Stimulated activated CD4-positive, alpha-beta T cell treated with anti-CD3 and anti-CD28 coated beads, TNF-alpha, amount 100 ng/mL, for 1 hour (primary cell): ENCODE measurements at places on chromosomes 2 and 18.

- DNase-seq, result no peak
Observed at GRCh38 chr18:53994016-53994415, 230.5 kb downstream of the MBD2 start.

DNA sequence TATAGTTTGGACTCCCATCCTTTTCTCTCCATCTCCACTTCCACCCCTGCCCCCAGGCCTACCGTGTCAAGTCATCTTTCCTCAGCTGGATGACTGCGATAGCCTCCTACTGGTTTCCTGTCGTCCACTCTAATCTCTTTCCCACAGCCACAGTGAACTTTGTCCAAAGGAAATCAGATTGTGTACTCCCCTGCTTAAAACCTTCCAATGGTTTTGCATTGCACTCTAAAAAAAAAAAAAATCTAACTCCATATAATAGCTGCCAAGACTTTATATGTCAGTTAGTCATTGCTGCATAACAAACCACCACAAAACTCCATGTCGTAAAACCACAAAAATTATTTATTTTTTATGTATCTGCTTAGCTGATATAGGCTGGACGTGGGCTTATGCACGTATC is 160.2 kb upstream of the CCDC68 start:
- no peak for DNase-seq

DNA sequence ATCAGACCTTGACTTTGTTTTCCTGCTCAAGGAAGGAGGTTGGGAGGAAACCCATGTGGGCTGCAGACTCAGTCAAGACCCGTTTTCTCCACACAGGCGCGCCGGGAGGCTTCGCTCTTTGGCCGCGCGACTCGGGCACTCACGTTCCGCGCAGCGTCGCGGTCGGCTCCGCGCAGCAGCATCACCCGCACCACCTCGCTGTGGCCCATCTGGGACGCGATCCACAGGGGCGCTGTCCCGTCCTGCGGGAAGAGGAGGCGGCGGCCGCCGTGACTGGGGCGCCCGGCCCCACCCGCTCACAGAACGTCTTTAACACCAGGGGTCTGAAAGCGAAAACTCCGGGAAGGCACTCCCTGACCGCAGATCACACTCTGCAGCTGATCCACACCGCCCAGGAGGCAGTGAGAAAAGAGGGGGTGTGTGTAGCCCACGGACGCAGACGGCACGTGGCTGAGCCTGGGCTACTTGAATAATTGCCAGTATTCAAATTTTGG is 33.1 kb upstream of the NPC1 start:
- no peak for DNase-seq

DNA sequence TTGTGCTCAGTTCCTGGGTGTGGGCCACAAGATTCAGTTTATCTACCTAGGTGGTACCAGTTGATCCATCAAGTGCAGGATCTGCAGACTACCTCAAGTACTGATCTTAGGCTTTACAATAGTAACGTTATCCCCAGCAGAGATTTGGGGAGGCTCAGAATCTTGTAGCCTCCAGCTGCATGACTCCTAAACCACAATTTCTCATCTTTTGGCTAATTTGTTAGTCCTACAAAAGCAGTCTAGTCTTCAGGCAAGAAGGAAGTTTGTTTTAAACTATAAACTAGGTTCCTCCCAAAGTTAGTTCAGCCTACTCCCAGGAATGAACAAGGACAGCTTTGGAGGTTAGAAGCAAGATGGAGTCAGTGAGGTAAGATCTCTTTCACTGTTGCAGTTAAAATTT is 213.5 kb upstream of the PIEZO2 start:
- DNase-seq, result no peak

DNA sequence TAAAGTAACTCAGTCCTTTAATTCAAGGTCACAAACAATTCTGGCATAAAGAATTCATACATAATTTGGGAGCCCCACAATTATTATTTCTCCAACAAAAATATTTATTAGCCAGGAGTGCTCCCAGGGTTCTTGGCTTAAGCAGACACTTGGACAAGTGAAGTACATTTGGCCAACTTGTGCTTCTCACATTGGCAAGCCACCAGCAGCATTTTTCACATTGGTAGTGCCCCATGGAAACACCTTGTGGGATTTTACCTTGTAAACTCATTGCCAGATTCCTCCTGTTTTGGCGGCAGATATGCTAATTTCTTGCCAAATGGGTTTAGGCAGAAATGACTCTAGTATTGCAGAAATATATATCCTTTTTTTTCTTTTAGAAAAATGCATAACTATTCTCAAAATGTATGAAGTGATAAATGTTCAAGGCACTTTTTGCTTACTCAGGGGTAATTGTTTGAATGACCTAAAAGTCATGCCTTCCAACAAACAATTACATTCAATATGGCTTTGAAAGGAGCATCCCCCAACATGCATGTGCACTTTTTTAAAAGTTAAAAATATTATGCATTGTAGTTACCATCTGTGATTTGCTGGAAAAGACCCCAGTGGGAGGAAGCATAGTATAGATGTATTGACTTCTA is 113.5 kb downstream of the CSRNP3 start:
- DNase-seq, result no peak

GRCh38 chr2:45753381-45753780 is 101.9 kb downstream of the PRKCE start:
- DNase-seq, result no peak

DNA sequence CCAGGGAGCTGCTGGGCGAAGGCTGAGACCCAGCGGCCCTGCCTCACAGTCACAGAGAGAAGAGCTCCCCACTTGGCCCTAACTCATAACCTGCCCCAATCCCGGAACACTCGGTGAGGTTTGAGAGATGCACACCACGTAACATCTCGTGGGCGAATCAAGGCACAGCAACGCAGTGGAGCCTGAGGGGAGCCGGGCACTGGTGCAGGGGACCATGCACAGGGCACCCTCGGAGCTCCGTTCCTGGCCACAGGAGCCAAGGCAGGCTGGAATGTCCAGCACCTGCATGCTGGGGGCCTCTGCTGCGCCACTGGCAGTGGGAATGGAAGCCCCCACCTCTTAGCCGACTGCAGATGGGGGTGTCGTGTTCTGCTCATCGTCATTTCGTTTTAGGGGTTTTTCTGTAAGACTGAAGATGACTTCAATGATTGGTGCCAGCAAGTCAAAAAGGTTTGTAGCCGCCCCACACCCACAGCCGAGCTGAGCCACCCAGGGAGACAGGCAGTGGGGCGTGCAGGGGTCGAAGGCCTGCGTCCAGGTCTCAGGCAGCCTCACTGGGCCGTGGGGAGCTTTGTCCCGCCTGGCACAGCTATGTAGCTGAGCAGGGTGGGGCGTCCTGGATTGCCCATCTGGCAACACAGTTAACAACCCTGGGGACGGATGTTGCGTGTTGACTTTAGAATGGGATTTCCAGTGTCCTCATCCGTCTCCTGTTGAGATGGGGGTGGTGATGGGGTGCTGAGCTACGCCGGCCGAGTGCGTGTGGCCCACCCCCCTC is 16.1 kb downstream of the DTYMK start:
- no peak for DNase-seq

- DNase-seq, result no peak
Observed at GRCh38 chr2:208354964-208355381, 51.6 kb upstream of the PTH2R start.

- no peak for DNase-seq
Observed at GRCh38 chr2:3483227-3483985, 35.9 kb downstream of the ADI1 start.

DNA sequence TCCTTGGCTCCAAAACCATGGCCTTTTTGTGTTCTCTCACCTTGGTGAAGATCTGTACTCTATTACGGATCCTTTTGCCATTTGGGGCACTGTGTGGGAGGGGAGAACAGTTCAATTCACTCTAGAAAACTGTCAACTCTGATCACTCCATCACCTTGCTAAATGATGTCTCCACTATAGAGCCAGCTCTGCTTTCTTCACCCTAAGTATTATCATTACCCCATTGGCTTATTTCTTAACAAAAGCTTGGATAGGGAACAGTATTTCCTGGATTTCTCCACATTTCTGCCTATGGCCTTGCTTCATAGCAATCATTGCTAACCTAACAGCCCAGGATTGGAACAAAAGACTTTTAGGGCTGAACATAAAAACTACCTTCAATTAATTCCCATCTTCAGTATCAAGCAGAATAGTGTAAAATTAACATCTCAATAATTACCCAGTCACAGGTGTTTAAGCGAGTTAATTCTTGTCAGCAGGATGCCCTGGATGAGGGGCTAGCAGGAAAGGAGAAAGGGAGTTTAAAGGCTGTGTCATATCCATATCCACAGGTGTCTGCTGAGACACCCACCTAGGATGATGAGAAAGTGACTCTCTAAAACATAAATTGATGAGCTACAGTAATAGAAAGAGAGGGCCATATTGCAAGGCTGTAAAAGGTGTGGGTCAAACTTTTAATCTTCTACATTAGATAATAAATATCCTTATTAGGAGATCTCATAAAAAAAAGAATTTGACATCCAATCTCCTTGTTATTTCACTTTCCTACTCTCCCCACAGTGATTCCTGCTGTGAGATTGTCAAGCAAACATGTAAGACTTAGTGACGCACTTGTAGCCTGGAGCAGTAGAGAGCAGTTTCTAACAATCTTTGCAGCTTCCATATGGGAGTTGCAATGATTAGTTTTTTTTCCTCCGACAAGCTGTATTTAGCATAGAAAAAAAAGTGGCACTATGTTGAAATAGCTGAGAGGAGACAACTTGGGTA is 589.5 kb upstream of the NXPH2 start:
- DNase-seq, result no peak
